ENCODE measurements at places on chromosomes 16 and 17.
A peak's percentile ranks its signal among the peaks of the same experiment; 100 is the strongest.

DNA sequence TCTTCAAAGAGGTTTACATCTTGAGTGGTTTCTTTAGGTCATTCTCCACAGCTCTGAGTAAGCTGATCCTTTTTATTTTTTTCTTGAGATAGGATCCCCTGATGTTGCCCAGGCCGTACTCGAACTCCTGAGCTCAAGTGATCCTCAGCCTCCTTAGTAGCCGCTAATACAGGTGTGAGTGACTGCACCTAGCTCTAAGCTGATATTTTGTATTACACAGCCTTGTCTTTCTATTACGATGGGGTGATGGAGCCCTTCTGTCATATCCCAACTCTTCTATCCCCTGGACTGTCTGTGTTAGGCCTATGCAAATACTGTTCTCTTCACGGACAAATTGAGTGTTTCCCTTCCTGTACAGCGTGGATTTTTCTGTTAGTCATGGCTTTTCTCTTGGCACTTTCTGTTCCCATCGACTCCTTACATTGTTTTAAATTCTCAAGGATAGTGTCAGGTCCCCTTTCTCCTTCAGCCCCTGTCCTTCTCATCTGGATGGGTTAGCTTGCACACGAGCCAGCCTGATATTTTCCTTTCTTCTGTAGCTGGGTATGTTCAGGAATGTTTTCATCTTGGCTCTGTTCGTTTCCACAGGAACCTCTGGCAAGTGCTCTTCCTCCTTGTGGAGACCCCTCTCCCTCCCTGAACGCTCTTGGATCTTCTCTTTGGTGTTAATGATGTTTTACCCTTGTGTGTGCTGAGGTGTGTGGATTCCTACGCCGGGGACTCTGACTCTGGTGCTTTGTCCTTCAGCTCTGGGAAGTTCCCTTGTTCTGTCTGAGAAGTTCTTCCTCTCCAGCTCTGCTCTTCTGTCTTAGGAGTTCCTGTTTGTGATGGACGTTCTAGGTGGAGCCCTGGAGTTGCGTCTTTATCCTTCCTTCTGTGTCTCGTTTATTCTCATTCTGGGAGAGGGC, 2.3 kb downstream of the BANP start:
- DNase-seq, result no peak

GRCh38 chr17:79407385-79407784, 203.5 kb downstream of the RBFOX3 start:
- DNase-seq, result no peak

DNA sequence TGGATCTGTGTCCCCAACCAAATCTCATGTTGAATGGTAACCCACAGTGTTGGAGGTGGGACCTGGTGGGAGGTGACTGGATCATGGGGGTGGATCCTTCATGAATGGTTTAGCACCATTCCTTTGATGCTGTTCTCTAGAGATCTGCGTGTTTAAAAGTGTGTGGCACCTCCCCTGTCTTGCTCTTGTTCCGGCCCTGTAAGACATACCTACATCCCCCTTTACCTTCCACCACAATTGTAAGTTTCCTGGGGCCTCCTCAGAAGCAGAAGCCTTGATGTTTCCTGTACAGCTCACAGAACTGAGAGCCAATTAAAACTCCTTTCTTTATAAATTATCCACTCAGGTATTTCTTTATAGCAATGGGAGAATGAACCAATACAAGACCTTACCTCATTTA, 257.7 kb downstream of the XYLT1 start:
- DNase-seq, result no peak

GRCh38 chr17:72603420-72604242, 482.8 kb downstream of the SOX9 start:
- peak; percentile 56 for DNase-seq

DNA sequence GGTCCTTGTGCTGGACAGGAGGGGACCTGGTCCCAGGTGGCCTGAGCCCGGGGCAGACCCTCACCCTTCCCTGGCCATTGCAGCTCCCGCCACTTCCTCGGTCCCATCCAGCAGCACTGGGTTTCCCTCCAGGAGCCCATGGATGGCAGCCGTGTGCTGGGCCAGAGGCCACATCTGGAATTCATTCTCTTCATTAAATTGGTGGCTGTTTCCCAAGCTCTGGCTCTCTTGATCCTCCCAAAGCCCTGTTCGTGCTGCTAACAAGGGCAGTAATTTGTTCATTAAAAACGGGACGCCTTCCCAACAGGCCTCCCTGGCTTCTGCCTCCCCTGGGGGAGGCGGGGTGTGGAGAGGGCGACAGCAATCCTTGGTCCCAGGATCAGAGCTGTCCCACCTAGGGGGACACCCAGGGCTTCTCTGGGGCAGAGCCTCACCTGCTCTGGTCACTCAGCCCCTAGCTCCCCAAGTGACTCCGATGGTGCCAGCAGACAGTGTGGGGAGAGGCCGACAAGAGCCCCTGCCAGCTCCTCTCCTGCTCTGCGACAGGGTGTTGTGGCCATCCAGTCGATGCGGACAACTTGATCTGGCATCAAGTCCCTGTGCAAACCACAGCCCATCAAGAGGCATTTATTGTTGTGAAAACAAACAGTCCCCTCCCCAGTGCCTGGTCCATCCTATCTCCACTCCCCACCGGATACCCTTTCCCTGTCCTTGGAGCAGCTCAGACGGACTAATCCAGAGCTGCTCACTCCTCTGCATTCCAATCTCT, 44.0 kb downstream of the SDK2 start:
- DNase-seq, result no peak

DNA sequence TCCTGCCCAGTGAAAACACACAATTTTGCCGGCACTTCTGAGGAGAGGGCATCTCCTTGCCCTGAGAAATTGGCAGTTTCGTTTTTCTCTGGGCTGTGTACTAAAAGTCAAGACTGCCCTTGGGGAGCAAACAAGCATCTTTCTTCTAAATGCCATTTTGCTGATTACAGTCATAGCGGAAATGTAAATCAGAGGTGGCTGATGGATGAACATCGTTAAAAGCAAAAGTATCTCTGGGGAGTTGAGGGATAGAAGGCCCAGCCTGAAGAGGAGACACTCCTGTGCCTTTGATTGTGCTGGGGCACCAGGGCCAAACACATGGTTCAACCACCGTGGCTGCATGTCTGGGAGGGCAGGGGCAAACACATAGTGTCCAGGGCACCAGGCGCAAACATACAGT, 49.8 kb downstream of the ABCC12 start:
- DNase-seq, result no peak

- DNase-seq, result no peak
Measured at GRCh38 chr16:9885467-9885866, 296.8 kb downstream of the GRIN2A start.

GRCh38 chr17:29252101-29252791, 5.6 kb downstream of the CRYBA1 start:
- peak; percentile 27 for DNase-seq

DNA sequence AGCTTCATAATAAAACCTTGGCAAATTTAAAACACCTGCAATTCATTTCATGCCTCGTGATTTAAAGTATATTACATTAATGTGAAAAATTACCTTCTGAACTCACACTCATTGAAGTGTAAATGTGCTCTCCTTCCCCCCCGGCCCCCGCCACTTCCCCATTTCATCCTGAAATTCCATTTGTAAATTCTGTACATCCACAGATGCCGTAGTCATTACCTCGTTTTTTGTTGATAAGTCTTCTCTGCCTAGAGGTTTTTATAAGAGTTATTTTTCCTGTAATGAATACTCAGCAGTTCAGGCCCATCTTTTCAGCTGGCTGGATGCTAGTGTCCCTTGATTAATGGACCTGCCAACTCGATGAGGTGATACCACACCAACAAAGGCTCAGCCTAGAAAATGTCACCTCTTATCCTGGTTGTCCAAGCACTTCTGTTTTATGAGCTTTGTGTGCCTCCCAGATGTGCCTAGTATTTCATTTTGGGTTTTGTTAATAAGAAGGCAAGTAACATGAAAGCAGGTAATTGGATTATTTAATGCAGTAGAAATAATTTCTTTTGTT, 64.8 kb upstream of the KIFC3 start:
- no peak for DNase-seq

GRCh38 chr17:70352834-70353233, 183.5 kb downstream of the KCNJ2 start:
- no peak for DNase-seq

GRCh38 chr17:30513346-30513745, 36.1 kb downstream of the GOSR1 start:
- DNase-seq, result no peak

DNA sequence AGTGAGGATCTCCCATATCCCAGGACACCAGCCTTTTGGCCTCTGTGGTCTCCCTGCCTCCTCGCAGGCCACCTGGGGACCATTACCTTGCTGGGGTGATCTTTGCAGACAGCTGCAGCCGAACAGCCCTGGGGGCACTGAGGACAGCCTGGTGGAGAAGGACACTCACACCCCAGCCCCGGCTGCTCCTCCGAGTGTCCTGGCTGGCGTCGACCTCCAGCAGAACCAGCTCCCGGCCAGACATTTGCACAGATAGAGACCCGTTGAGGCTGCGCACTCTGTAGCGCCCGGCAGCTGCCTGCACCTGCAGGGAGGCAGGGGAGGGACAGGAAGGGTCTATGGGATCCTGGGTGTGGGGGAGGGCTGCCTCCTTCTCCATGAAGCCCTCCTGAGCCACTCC, 90.3 kb downstream of the RMI2 start:
- no peak for DNase-seq

DNA sequence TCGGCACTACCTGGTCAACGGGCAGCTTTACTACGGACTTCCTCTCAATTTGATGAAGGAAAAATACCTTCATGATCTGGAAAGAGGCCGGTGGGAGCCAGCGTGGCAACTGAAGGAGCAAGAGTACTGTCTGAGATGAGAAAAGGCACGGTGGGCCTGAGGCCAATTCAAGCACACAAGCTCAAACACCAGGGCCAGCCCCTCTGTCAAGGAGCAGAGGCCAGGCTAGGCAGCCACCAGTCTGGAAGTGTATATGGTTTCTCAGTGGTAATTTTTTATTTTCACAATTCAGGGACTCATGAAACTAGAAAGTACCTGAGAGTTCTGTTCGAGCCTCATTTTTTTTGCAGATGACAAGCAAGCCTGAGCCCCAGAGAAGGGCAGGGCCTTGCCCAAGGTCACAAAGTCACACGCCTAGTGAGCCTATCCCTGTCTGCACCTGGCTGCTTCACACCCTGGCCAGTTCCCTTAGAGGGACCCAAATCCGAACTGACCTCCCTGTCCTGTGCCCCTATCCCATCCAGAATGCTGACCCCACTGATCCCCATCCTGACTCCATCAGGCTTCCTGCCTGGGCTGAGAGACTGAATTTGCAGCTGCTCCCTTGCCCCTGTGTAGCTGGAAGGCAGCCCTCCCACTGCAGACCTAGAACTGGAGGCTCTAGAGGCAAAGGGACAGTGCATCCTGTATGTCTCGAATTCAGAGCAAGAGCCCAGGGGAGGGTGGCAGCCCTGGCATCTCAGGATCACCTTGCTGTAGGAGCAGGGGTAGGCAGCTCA, 4.8 kb upstream of the TBX2 start:
- no peak for DNase-seq

- DNase-seq, result no peak
Measured at GRCh38 chr17:55242476-55242875, 22.3 kb upstream of the HLF start.

GRCh38 chr16:23354246-23354645, 52.1 kb downstream of the SCNN1B start:
- no peak for DNase-seq

DNA sequence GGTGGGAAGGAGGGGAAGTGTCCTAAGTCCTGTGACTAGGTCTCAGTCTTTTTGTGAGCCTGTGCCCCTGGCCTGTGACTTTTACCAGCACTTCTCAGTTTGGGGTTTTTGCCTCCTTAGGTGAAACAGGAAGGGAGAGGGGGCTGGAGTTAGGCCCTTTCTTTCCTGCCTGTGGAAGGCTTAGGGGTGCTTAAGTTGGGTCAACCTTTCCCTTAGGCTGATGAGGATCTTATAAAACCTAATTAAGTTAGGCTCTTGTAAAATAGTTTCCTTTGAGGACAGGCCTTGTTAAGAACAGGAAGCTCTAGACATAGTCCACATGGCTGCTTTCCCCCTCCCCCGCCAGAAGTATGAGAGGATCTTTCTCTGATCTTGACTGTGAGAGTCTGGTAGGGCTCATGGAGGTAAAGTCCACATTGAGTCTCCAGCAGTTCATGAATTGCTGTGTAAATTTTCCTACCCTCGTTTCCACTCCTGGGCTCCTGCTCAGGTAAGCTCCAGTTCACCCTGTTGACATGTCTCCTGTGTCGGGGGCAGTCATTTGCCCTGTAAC, 17.0 kb upstream of the DNASE1 start:
- peak; percentile 38 for DNase-seq

- peak; percentile 20 for DNase-seq
Measured at GRCh38 chr17:15436473-15437302, 30.7 kb downstream of the CDRT4 start.

GRCh38 chr16:67268136-67268579, 11.2 kb upstream of the PLEKHG4 start:
- peak; percentile 59 for DNase-seq

- peak; percentile 9 for DNase-seq
Measured at GRCh38 chr16:74291577-74292208, 4.9 kb upstream of the PSMD7 start.

- DNase-seq, result no peak
Measured at GRCh38 chr16:23843143-23843542, 7.4 kb downstream of the PRKCB start.

DNA sequence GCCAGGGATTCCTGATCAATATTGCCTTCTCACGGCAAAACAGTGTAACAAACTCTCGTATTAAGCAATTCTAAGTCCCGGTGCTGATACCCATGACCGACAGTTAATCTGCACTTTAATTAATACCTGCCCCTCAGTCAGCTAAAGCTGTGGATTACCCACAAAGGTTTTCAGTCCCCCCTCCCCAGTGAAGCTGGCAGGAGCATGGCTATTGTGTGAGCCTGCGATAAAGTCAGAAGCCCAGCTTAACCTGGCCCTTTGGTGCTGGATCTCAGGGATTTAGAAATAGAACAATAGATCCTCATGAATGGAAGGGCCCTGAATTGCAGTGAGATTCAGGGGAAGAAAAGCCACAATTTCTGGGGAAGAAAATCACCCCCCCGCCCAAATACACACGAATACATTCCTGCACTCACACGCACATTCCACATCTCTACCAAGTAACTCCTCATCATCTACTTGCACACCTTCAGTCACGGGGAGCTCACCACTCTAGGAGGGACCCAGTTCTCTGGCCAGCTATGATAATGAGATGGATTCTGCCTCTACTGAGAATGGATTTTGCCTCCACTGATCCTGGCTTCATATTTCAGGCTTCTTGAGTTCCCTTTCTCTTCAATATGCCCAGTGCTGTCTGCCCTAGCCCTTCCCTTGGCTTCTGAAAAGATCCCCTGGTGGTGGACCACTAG, 102.6 kb downstream of the WSCD1 start:
- no peak for DNase-seq

DNA sequence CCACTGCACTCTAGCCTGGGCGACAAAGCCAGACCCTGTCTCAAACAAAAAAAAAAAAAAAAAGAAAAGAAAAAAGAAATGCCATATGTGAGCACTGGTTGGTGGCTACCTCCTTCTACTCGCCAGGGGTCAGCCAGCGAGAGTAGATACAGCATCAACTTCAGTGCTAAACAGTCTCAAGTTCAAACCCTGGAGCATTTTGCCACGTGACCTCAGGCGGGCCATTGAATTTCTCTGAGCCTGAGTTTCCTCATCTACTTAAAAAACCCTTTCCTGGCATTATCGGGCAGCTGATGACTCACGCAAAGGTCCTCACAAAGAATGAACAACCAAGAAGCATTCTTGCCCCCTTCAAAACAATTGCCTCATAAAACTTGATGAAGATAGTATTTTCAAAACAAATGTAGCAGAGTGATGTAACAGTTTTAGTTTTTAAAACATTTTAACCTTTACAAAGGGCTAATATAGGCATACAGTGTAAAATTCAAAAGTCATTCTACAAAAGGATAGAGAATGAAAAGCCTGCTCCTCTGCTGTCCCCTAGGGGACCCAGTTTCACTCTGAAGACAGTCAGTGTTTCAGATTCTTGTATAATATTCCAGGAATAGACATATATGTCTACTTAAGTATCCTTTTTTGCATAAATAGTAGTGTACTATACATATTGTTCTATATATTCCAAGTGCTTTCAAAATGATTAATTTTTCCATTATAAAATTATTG, 28.4 kb downstream of the DNAH2 start:
- DNase-seq, result peak; percentile 59

Measured in DMS53 (cell line).